ENCODE measurements at places on chromosomes 5 and 9. TPM values are rescaled to one million over a fixed set of nuclear protein-coding genes. Genes with fewer than 3 reads are reported as not detected.

DNA sequence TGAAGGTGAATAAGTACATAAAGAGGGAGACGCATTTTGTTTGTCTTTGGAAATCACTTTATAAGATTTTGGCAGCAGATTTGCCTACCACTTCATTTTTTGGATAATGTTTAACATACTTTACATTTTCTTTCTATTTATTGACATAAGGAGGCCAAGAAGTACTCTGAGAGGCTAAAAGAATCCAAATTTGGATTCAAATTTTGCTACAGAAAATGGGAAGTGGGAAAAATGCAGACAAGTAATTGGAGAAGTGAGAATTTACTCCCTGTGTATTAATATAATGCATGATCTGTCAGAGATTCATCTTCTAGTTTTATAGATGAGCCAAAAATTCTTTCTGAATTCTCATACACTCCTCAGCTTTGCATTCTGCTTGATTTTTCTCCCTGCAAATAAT lies 411.2 kb upstream of the CTNND2 start:
- DNase-seq: no peak

GRCh38 chr9:26243029-26243697 lies 564.9 kb upstream of the TUSC1 start:
- no peak for DNase-seq

GRCh38 chr9:113026200-113026599 lies 14.2 kb upstream of the ZNF883 start:
- no peak for DNase-seq

GRCh38 chr9:134179595-134179917 lies 15.2 kb upstream of the RNU6ATAC start:
- DNase-seq: no peak

The ACTBL2 gene
- not detected for total RNA-seq

DNA sequence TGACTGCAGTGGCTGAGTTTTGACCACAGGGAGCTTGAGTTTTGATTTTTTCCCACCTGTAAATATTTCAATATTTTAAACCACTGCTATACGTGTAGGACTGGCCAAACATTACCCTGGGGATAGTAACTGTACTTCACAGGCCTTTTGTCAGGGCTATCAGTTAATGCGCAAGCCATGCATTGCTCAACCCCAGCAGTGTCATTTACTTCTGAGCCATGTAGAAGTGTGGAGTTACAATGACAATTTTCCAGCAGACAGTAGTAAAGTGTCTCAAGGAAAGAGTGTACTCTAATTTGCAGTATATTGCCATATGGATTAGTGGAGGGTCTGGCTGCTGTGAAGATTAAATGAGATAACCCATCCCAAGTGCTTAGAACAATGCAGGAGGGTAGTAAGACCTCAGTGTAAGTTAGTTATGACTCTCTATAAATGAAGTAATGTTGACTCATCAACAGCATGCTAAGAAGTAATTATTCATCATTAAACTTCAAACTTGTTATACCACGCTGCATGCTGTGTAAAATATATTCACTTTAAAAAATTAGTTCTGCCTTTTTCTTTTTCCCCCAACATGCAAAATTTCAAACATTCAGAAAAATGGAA lies 489.2 kb downstream of the KDM4C start:
- DNase-seq: no peak

The PCDHB13 gene
- total RNA-seq: 0.77 TPM

DNA sequence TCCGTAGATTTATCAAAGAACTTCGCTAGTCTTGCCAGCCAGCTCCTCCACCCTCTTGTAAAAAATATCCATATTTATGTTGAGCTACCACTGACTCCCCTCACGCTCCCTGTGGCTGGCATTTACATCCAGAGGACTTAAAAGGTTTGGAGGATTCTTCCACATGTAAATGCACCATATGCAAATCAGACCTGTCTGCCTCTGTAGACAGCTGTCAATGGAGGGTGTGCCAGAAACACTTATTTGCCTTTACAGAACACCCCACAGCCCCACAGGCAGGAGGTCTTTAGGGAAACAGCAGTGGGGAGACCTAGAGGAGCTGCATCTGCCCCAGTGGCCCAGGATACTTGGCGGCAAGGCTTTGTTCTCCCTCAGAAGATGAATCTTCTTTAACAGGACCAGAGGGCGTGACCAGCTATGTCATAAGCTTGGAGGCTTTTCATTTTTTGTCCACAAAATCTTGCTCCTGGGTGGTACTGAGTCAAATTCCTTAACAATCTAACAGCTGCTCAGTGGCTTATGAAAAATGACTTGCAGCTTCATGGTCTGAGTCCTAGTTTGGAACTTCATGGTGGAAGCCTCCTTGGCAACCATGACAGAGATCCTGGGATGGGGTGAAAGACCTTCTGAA lies 535.8 kb downstream of the EBF1 start:
- DNase-seq: no peak

GRCh38 chr5:41878643-41879478 lies 8.6 kb upstream of the OXCT1 start:
- DNase-seq: no peak

- peak; percentile 92 for DNase-seq
Measured at GRCh38 chr5:96614110-96614691, 48.0 kb upstream of the CAST start.

The SPATA6L gene
- total RNA-seq: 1.5 TPM

- DNase-seq: peak; percentile 25
Measured at GRCh38 chr5:93034621-93035590, 546.1 kb downstream of the NR2F1-AS1 start.

The N4BP3 gene
- 38.2 TPM for total RNA-seq

- no peak for DNase-seq
Measured at GRCh38 chr9:36739373-36740116, 166.8 kb downstream of the MELK start.

The SPINK4 gene
- not detected for total RNA-seq

GRCh38 chr9:10899509-10899908 lies 286.7 kb upstream of the PTPRD start:
- DNase-seq: no peak

DNA sequence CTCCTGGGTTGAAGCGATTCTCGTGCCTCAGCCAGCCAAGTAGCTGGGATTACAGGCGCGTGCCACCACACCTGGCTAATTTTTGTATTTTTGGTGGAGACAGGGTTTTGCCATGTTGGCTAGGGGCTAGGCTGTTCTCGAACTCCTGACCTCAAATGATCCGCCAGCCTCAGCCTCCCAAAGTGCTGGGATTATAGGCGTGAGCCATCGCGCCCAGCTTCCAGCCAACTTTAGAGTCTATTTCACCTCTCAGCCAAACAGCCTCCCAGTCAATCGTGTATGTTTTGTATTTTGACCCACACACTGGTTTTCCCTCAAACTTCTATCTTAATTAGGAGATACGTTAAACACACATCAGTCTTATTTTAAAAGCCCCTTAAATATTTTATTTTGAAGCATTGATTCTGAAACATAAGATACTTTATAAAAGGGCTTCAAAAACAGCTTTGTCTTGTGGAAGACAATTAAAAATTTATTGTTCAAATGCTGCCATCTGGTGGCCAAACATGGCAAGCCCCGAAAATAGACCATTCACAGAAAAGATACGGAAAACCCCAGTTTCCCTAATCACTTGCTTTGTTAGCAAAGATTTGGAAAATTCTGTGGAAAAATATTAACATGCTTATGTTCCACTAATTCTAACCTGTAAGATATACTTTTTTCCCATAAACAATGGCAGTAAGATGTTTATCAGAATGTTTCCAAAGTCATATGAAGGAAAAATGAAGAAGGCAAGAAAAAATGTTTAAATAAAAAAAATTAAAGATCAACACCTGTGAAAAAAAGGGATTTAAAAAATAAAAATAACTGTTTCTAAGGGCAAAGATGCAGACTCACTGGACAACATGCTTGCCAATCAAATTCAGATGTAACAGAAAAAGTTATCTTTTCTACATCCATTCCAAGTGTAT lies 33.1 kb downstream of the APTX start:
- DNase-seq: peak; percentile 72

DNA sequence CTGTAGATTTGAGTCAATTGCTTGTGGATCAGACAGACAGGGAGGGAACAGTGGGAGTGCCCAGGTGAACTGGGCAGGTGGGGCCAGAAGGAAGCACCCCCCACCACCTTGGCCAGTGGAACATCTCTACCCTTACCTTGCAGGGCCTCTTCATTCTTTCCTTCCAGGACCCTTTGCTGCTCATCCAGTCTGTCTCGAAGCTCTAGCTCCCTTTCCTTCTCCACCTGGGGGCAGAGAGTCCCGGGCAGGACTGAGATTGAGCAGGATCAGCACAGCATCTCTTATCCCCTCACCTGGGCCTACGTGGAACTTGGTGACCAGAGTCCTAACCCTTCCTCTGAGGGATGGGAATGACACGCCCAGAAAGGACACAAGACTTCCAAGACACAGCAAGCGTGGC lies 25.0 kb downstream of the CCDC69 start:
- no peak for DNase-seq

The LHX2 gene
- not detected for total RNA-seq

The TAL2 gene
- not detected for total RNA-seq

GRCh38 chr5:106699796-106700195 lies 970.9 kb downstream of the EFNA5 start:
- DNase-seq: no peak

DNA sequence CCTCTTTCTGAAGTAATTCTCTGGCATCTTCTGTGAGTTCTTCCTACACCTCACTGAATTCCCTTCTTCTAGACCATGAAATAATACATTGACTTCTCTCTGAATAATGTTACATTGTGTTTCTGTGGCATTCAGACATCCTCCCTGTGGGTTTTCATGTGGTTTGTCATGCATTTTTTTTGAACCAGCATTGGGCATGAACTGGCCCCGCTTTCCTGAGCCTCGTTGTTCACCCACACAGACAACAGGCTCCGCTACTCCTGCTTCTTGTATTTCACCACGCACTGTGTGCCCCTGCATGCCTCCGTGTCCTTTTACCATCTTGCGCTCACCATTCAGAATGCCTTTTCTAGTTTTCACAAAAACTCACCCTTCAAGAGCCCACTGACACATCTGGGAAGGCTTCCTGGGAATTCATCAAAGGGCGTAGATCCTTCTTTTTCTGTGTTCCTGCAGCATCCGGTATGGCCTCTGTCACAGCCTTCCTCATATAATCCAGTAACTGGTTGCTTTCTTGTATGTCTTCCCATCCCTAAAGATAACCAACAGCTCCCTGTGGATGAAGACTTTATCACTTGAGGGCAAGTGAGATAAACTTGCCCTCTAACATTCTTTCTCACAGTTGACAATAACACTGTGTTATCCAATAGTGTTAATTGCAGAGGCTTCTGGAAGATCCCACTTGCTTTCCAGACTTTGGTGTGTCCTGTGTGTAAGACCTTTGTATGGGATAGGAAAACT lies 51.5 kb upstream of the ADAMTSL1 start:
- DNase-seq: no peak

The FAM153A gene
- total RNA-seq: not detected

DNA sequence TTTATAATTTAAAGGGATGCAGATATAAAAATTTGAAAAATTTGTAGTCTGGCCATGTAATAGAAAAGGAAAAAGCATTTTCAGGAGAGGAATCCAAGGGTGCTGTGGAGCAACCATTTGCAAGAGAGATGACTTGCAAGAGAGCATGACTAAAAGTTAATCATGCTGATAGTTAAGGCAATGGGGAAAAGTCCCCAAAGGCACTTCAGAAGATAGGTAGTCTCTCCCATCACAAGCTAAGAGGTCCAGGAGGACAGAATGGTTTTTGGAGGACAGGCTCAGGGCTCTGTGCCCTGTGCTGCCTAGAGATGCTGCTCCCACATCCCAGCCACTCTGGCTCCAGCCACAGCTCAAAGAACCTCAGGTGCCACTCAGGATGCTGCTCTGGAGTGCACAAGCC lies 38.8 kb downstream of the DNAJB5 start:
- no peak for DNase-seq

DNA sequence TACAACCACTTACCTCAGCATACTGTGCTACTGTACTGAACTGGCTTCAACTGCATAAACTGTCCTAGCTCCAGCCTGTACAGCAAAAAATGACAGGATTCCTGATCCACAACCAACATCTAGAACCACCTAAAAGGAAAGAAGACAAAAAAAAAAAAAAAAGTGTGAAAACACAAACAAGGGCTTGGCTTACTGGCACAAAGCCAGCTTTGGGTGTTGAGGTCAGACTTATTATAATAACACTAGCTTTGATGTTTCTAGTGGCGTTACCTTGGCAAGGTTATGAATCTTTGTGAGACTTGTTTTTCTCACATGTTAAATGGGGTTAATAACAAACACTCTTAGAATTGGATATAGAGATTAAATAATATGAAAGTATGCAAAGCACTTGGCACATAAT lies 148.5 kb upstream of the PUM3 start:
- DNase-seq: no peak

GRCh38 chr9:29640507-29640906 lies 2067.2 kb upstream of the C9orf72 start:
- DNase-seq: no peak

- no peak for DNase-seq
Measured at GRCh38 chr5:140108093-140109017, 5.6 kb upstream of the PURA start.

The NR5A1 gene
- not detected for total RNA-seq

Data from endothelial cell of umbilical vein (primary cell).